Vagina (tissue), 2 donors: ENCODE measurements at places on chromosomes 5 and 9.

DNA sequence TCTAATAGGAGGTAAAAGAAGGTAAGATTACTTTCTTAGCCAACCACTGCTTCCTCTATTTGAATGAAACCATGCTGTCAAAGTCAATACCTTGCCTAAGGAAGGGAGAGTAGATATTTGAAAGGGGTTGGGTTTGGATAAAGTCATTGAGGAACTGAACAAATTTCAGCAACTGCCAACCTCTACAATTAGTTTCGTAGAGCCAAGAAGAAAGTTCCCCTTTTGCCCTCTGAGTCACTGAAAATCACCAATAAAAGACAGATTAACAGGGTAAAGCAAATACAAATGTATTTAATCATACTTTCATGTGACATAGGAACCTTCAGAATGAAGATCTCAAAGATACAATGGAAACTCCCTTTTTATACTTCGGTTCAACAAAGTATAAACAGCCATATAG lies 615.7 kb downstream of the GABRG2 start:
- no peak overlapping the region for H3K27ac ChIP-seq
- no peak for DNase-seq
- H3K4me1 ChIP-seq: no peaks in the 10 kb centered on the region
- no peaks in the 10 kb centered on the region for H3K36me3 ChIP-seq

- H3K27me3 ChIP-seq: no peaks in the 10 kb centered on the region
- no peak for DNase-seq
- peak overlapping the region; percentile 21 for H3K4me3 ChIP-seq
- peak overlapping the region; percentile 79 for H3K27ac ChIP-seq
- H3K36me3 ChIP-seq: no peaks in the 10 kb centered on the region
- H3K4me1 ChIP-seq: peaks cover 29% of the 10 kb centered on the region
These were observed 242.6 kb downstream of the AUH start for GRCh38 chr9:91119142-91119541.

GRCh38 chr9:135440620-135441019 lies 39.0 kb upstream of the PPP1R26 start:
- DNase-seq: no peak
- no peaks in the 10 kb centered on the region for H3K27me3 ChIP-seq
- no peaks in the 10 kb centered on the region for H3K4me1 ChIP-seq
- no peak overlapping the region for H3K4me3 ChIP-seq
- no peak overlapping the region for H3K27ac ChIP-seq

DNA sequence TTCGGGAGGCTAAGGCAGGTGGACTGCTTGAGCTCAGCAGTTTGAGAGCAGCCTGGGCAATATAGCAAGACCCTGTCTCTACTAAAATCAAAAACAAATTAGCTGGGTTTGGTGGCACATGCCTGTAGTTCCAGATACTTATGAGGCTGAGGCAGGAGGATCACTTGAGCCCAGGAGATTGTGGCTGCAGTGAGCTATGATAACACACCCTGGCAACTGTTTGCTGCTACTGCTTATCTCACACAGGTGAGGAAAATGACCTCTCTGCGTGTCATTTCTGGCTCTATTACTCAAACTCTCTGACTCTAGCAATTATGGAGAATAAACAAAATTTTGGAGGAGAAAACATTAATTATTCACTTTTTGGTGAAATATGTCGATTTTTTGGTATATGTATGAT lies 45.3 kb upstream of the TMC1 start:
- no peak for DNase-seq
- no peak overlapping the region for H3K27ac ChIP-seq
- no peaks in the 10 kb centered on the region for H3K27me3 ChIP-seq
- no peak overlapping the region for H3K4me3 ChIP-seq

GRCh38 chr9:138073808-138074207 lies 196.2 kb downstream of the CACNA1B start:
- H3K27ac ChIP-seq: no peak overlapping the region
- H3K4me1 ChIP-seq: no peaks in the 10 kb centered on the region
- no peak overlapping the region for H3K4me3 ChIP-seq
- no peaks in the 10 kb centered on the region for H3K27me3 ChIP-seq

- no peaks in the 10 kb centered on the region for H3K27me3 ChIP-seq
- H3K27ac ChIP-seq: no peak overlapping the region
- H3K4me1 ChIP-seq: no peaks in the 10 kb centered on the region
- no peak overlapping the region for H3K4me3 ChIP-seq
These were observed 15.8 kb downstream of the GZMK start for GRCh38 chr5:55039843-55040242.

GRCh38 chr5:61304590-61305381 lies 27.3 kb upstream of the ZSWIM6 start:
- no peaks in the 10 kb centered on the region for H3K27me3 ChIP-seq
- no peak overlapping the region for H3K4me3 ChIP-seq
- peaks cover 28% of the 10 kb centered on the region for H3K4me1 ChIP-seq
- H3K36me3 ChIP-seq: no peaks in the 10 kb centered on the region
- no peak for DNase-seq

GRCh38 chr9:86396412-86396811 lies 42.2 kb upstream of the TUT7 start:
- H3K4me1 ChIP-seq: no peaks in the 10 kb centered on the region
- H3K27ac ChIP-seq: no peak overlapping the region
- H3K4me3 ChIP-seq: no peak overlapping the region
- no peak for DNase-seq
- no peaks in the 10 kb centered on the region for H3K36me3 ChIP-seq
- no peaks in the 10 kb centered on the region for H3K27me3 ChIP-seq

GRCh38 chr5:154311362-154311761 lies 120.8 kb downstream of the GALNT10 start:
- H3K4me3 ChIP-seq: no peak overlapping the region
- H3K36me3 ChIP-seq: no peaks in the 10 kb centered on the region
- peak; percentile 16 for DNase-seq
- no peaks in the 10 kb centered on the region for H3K27me3 ChIP-seq
- H3K4me1 ChIP-seq: no peaks in the 10 kb centered on the region
